Right atrium auricular region (tissue), 2 donors: ENCODE measurements at places on chromosomes 1 and 21. TPM values are rescaled to one million over a fixed set of nuclear protein-coding genes. Genes with fewer than 3 reads are reported as not detected.

GRCh38 chr1:59699227-59699847, 115.4 kb upstream of the HOOK1 start:
- no peaks in the 10 kb centered on the region for H3K27me3 ChIP-seq
- no peak overlapping the region for H3K27ac ChIP-seq
- no peak overlapping the region for H3K4me3 ChIP-seq
- no peaks in the 10 kb centered on the region for H3K4me1 ChIP-seq
- H3K36me3 ChIP-seq = no peaks in the 10 kb centered on the region

GRCh38 chr21:14699433-14700407, 153.6 kb upstream of the SAMSN1 start:
- H3K27ac ChIP-seq = no peak overlapping the region
- no peak overlapping the region for H3K4me3 ChIP-seq
- H3K4me1 ChIP-seq = no peaks in the 10 kb centered on the region
- no peaks in the 10 kb centered on the region for H3K27me3 ChIP-seq

GRCh38 chr21:15015622-15016471, 49.0 kb downstream of the NRIP1 start:
- H3K36me3 ChIP-seq = no peaks in the 10 kb centered on the region
- H3K27me3 ChIP-seq = no peaks in the 10 kb centered on the region
- H3K27ac ChIP-seq = no peak overlapping the region
- no peaks in the 10 kb centered on the region for H3K4me1 ChIP-seq
- H3K4me3 ChIP-seq = no peak overlapping the region

GRCh38 chr1:243495442-243496186, 239.8 kb downstream of the SDCCAG8 start:
- peak overlapping the region; percentile 84 for H3K27ac ChIP-seq
- no peaks in the 10 kb centered on the region for H3K36me3 ChIP-seq
- H3K27me3 ChIP-seq = no peaks in the 10 kb centered on the region
- no peak overlapping the region for H3K4me3 ChIP-seq
- DNase-seq = no peak

DNA sequence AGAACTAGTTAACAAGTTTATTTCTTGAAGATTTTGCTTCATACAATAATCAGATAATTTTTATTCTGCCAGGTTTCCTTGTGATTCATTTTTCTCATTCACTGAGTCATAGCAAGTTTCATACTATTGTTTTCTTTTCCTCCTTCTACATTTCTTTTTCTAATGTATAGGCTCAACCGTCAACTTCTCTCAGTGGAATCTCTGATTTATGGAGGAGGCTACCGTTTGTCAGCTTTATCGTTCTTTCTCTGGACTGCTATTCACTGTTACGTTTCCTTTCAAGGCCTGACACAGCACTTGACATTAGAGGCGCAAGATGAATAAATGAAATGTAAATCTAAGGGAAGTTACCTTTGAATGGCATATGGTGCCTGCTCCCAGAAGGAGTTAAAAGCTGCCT, 284.3 kb upstream of the NR5A2 start:
- H3K4me1 ChIP-seq = no peaks in the 10 kb centered on the region
- DNase-seq = no peak
- no peak overlapping the region for H3K4me3 ChIP-seq
- H3K27me3 ChIP-seq = no peaks in the 10 kb centered on the region

DNA sequence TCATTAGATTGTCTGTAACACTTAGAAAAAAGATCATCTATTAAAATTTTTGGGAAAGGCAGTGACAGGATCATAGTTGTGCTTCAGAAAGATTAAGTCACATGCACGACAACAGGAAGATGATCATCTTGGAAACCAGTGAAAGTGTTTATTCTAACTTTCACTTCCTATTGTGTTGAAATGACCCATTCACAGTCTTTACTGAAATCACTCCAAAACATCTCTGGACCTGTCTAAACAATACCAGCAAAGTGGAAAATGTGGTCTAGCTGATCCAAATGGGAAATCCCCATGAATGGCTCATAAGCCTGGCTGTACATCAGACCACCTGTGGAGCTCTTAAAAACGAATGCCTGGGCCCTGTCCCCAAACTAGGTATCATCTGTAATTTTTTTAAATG, 111.1 kb upstream of the ETV3 start:
- H3K4me3 ChIP-seq = no peak overlapping the region
- no peak overlapping the region for H3K27ac ChIP-seq

GRCh38 chr1:86705665-86705985, 1.2 kb downstream of the SH3GLB1 start:
- DNase-seq = no peak
- no peaks in the 10 kb centered on the region for H3K27me3 ChIP-seq
- peak overlapping the region; percentile 97 for H3K27ac ChIP-seq
- H3K4me1 ChIP-seq = no peaks in the 10 kb centered on the region
- peak overlapping the region; percentile 77 for H3K4me3 ChIP-seq
- no peaks in the 10 kb centered on the region for H3K36me3 ChIP-seq

- H3K4me3 ChIP-seq = peak overlapping the region; percentile 34
- H3K27ac ChIP-seq = peak overlapping the region; percentile 75
- no peaks in the 10 kb centered on the region for H3K36me3 ChIP-seq
- DNase-seq = peak; percentile 87
- peaks cover 22% of the 10 kb centered on the region for H3K4me1 ChIP-seq
Measured at GRCh38 chr1:92755541-92756461, 29.1 kb downstream of the EVI5 start.

DNA sequence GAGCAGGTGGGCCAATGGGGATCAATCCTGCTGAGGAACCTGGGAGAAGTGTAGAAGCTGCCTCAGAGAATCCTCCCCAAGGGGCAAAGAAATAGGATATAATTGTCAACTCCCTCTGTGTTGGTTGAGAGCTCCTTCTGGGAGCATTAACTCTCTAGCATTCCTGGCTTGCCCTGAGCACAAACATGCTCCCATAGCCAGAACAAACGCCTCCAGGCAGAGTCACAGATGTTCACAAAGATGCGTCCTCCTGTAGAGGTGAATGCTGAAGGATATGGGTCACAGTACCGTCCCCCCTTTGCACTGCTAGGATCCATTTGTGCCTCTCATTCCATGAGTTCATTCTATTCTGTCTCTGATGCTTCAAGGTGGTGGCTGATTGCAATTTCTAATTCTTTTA, 9.6 kb upstream of the BCAN start:
- H3K4me1 ChIP-seq = no peaks in the 10 kb centered on the region
- no peaks in the 10 kb centered on the region for H3K27me3 ChIP-seq
- H3K36me3 ChIP-seq = no peaks in the 10 kb centered on the region
- no peak for DNase-seq

The CITED4 gene
- total RNA-seq = 32.7 TPM

The SGIP1 gene
- 6.2 TPM for total RNA-seq

The KRTAP12-2 gene
- total RNA-seq = not detected
